ENCODE measurements at places on chromosomes 1 and 21.
A peak's percentile ranks its signal among the peaks of the same experiment; 100 is the strongest.

DNA sequence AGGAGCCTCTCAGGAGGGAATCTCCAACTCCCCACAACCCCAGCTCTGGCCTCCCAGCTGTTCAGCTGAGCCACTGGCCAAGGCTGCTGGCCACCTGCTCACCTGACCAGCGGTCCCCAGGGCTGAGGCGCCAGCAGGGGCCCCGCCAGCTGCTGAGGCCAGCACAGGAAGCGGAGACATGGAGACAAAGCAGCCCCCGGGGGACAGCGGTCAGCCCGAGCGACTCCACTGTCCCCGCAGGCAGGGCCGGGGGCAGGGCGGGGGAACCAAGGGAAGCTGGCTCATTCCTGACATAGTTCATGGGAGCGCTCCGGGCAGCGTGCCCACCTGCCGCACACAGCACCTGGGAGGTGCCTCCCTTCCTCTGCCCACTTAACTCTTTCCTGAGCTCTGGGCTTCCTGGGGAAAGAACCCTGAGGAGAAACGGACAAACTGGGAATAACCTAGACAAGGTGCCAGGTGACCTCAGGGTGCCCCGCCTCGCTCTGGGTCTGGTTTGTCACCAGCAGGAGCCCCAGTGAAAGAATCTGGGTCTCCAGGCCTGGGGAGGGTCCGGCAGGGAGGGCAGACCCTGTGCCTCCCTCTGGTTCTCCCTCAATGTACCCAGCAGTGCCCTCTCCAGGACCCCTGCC, 10.7 kb downstream of the EPHA2 start:
- no peak for DNase-seq

GRCh38 chr1:54124472-54124871, 28.3 kb downstream of the CDCP2 start:
- no peak for DNase-seq

DNA sequence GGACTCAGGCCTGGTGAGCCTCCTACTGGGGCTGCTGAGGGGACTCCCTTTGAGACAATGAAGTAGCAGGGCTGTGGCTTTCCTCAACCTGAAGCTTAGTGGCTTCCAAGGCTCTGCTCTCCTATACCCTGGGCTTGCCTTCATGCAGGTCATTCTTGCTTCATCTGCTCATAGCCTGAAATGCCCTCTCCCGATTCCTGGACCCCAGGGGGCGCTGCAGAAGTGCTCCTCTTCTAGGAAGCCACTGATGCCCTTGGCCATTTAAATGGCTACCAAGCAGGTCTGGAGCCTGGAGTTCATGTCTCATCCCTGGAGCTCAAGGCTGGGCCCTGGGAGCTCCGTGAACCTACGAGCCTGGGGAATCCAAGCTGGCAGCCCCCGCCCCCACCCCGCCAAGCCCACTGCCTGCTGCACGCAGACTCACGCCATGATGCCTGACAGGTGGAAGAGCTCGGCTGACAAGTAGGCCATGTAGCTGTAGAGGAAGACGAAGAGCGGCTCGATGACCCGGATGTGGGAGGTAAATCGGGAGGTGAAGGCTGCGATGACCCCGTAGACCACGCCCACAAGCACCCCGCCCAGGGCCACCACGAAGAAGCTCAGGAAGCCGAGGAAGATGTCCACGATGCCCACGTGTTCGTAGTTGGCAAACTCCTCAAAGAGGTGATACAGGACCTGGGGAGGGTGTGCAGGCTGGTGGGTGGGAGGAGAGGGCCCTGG, 45.7 kb downstream of the SLC9A1 start:
- DNase-seq: no peak

DNA sequence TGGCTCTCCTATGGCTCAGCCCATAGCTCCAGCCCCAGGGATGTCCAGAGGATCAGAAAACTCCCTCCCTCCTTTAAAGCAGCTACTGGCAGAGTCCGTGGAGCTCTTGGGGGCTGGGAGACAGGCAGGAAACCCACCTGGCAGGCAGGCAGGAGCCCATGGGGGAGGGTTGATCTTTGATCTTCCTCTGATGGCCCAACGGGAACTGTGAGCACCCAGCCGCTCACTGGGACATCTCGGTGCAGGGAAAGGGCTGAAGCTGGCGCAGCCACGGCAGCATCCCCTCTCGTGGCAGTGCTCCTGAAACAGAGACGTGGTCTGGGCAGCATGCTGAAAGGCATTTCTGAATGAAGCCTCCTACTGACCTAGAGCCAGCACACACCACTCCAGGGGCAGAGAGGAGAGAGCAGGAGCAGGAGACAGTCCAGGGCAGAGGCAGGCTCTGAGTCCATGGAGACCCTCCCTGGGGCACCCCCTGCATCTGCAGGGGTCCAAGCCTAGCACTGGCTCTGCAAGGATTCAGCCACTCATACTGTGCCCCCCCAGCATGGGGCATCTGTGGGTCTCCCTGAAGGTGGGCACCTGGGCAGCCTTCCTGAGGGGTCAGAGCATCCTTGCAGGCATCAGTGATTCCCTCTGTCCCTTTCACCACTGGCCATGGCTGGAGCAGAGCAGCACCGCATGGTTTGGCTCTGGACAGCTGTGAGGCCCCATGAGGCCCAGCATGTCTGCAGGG, 4.9 kb upstream of the SLX9 start:
- no peak for DNase-seq

DNA sequence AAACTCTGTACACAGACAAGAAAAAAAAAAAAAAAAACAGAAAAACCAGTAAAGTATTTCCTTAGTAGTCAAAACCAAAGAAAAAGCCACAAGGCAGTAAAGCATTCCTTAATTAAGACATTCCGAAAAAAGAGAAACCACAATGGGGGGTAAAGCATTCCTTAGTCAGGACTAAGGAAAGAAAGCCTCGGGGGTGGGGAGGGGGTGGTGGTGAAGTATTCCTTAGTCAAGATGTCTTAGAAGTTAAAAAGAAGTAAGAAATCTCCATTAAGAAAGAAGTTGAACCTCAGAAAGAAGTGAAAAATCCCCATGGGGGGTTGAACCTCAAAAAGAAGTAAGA, 28.2 kb upstream of the FMO1 start:
- peak; percentile 77 for DNase-seq

GRCh38 chr1:36307601-36308330, 1.6 kb downstream of the SH3D21 start:
- DNase-seq: no peak

- no peak for DNase-seq
Observed at GRCh38 chr1:58648842-58649241, 51.0 kb downstream of the MYSM1 start.

GRCh38 chr1:240235521-240236288, 144.0 kb downstream of the FMN2 start:
- DNase-seq: no peak

GRCh38 chr1:152645146-152645545, 18.0 kb upstream of the LCE2D start:
- DNase-seq: no peak

- DNase-seq: no peak
Observed at GRCh38 chr1:93675931-93676330, 5.7 kb downstream of the BCAR3 start.

- DNase-seq: peak; percentile 40
Observed at GRCh38 chr1:147389532-147390184, 147.2 kb downstream of the CHD1L start.

DNA sequence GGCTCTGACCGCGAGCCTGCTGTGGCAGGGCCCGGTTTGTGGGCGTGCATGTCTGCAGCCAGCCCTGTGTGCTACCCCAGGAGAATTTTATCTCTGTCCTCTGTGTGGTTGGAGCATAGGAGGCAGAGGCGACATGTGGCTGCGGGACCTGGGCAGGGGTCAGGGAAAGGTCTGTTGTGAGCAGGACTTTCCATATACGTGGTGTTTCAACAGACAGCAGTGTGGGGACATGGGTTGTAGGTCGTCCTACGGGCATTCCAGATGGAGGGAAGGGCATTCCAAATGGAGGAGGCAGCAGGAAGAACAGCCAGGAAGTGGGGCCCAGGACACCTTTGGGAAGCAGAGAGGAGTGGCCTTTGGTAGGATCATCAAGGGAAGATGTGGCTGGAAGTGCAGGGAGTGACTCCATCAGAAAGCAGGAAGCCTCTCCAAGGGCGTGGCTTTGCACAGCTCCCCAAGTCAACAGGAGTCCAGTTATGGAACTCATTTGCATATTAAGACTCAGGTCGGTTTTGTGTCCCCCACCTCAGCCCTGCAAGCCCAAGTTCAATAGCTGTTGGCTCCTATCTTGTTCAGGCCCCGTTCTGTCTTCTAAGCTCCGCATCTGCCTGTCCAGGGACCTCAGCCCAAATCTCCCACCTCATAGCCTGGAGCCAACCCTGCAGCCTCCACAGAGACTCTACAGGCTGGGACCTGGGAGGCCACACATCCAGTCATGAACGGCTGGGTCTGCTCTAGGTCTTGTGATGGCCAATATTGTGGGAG, 309.1 kb downstream of the MATN1 start:
- no peak for DNase-seq

DNA sequence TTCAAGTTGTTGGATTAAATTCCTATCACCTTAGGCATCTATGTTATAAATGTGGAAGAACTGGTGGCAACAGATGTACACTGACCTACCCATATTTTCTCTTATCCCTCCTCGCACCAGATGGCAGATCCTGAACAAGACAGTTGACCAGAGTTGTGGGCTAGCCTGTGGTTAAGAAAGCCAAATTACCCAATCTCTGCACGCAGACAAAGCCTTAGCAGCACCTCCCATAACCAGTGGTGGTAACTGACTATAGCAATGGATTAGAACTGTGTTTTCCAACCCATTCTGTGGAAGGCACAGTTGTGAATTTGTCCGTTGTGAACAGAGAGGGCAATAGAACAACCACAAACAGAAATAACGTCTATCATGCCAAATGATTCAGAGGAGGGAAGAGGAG, 20.6 kb downstream of the ABCB10 start:
- DNase-seq: no peak

- DNase-seq: no peak
Observed at GRCh38 chr1:18716112-18716784, 85.6 kb downstream of the PAX7 start.

- no peak for DNase-seq
Observed at GRCh38 chr1:232109391-232109790, 482.8 kb downstream of the DISC1 start.

DNA sequence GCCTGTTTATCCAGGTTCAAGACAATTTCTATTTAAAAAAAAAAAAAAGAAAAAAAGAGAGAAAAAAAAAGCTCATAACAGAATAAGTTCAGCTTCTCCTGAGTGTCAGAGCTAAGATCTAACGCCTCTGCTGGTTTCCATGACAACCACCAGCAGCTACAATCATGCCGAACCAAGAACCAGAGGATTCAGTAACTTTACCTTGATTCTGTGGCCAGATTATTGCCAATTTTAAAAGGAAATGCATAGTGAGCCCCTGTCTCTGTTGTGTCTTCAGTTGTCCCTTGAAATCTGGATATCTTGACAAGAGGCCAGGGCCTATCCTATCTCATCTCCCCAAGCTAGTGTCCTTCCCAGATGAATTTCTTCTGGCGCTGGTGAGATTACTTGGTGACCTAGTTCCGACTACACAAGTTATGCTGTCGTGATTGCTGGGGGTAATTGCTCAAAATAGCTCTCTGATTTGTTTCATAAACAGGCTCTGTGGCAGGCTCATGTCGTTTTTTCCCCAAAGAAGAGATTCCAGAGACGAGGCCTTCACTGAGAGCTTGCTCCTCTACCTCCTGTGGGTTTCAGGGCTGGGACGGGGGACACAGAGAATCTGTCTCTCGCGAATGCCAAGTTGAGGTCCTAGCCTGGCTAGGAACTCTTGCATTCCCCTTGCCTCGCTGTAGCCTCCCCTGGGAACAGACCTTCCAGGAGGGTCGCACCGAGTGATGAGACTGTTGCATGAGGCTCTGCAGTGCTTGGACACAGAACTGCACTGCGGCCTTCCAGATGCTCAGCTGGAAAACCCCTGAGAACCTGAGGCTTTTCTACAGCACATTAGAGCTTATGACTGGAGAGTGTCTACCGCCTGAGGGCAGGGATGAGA, 32.4 kb upstream of the SCCPDH start:
- DNase-seq: no peak

- DNase-seq: no peak
Observed at GRCh38 chr1:118487932-118488331, 302.9 kb upstream of the SPAG17 start.

- DNase-seq: no peak
Observed at GRCh38 chr1:181557313-181557712, 74.0 kb downstream of the CACNA1E start.

GRCh38 chr1:74199504-74199903, 1.5 kb downstream of the FPGT start:
- DNase-seq: no peak

GRCh38 chr1:160685266-160685665, 26.4 kb downstream of the CD48 start:
- DNase-seq: no peak

GRCh38 chr1:33182896-33183295, 1.1 kb upstream of the TRIM62 start:
- DNase-seq: no peak

GRCh38 chr1:206036663-206037455, 13.2 kb upstream of the CTSE start:
- DNase-seq: no peak

GRCh38 chr1:44256762-44257554, 43.7 kb downstream of the DMAP1 start:
- DNase-seq: no peak

DNA sequence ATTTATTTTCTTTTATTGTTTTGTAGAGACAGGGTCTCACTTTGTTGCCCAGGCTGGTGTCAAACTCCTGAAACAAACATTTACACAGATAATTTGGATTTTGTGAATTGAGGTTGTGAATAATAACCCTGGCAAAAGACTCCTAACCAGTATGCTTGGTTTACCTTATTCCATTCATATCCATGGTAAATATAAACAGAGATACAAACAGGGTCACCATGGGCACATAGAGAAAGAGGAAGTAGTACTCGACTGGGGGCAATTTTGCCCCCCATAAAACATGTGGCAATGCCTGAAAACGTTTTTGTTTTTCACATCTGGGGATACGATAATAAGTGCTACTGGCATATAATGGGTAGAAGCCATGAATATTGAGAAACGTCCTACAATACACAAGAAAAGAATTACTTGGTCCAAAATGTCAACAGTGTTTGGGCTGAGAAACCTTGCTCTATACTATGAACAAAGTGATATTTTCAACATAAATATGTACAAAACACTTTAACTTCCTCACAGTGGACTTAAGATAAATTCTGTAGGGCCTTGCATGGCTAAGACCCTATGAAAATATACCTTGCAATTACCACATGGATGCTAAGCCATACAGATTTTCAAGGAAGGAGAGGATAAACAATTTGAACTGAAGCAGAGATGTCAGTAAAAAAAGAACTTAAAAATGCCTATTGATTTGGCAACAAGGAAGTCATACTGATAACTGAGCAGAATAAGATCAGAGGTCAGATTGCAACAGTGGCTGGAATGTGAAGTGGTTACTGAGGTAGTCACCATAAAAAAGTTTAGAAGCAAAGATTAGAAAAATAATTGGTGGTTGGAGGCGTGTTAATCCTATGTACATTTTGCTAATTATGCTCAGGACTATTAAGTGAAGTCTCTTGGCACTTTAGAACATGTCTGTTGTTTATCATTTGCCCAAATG, 27.4 kb upstream of the ASPM start:
- DNase-seq: no peak

DNA sequence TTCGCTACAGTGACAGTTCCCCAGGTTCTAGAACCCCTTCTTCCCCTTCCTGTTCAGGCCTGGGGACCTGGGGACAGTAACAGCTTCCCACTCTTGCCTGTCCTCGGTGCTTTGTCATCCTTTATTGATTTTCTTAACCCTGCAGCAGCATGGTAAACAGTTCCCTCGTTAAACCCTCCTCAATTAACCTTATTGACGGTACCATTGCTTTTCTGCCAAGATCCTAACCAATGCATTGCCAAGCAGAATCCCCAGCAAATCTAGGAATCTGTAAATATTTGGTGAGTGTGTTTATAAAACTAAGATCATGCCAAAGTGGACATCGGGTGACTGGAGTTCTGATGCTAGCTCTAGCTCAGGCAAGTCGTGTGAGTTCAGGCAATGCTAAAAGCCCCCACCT, 99.6 kb upstream of the KAZN start:
- DNase-seq: no peak

GRCh38 chr1:208275083-208275482, 30.9 kb upstream of the PLXNA2 start:
- no peak for DNase-seq

Measured in foreskin melanocyte (primary cell).